ENCODE measurements at places on chromosomes 2 and 18.

DNA sequence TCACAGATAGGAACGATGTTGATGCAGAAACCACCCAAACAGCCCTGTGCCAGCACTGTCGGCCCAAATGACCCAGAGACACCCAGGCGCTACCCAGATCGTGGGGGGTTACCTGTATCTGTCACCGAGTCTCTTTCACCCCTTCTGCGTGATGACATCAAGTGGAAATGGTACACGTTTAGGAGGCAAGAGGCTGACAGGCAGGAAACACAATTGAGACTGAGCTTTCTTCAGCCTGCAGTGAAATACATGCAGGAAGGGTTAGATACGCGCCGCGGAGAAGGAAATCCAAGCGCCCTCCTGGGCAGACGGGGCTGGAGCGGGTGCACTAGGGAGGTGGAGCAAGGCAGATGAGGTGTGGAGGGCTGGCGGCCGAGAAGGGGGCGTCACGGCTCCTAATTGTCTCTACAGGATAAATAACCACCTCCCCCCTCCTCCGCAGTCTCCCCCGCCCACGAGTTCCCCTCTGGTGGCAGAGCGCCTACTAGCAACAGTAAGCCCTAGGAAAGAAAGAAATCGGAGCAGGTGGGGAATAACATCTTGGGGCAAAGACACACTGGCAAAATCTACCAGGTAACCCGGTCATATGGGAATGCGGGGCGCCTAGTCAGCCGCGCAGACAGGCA is at the start of gene RNF152:
Gene RNF152 (minus strand): TSS at position 325 of the 626 bp plus-strand sequence. CDS start 76,544 bp downstream, outside the sequence.
- peak; percentile 47 for DNase-seq

DNA sequence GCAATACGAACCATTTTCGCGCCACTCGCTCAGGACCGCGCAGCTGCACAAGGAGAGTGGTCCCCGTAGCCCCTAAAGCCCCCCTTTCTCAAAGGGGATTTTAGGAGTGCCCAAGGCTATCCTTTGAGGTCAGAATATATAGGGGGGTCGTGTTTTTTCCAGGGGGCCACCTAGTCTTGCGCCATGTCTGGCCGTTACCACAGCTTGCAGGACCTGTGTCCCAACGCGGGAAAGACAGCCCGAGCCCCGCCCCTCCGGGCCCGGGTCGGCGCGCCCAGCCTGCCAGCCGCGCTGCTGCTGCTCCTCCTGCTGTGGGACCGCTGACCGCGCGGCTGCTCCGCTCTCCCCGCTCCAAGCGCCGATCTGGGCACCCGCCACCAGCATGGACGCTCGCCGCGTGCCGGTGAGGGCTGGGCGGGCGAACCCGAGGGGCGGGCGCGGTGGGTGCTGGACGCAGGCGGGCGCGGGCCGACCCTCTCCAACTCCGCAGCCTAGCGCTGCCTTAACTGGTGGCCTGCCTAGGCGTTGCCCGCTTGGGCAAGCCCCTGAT is at the start of gene CDCA7:
Gene CDCA7 (plus strand): TSS at position 291 of the 550 bp plus-strand sequence. CDS start 92 bp downstream, at position 383.
- DNase-seq: peak; percentile 79

DNA sequence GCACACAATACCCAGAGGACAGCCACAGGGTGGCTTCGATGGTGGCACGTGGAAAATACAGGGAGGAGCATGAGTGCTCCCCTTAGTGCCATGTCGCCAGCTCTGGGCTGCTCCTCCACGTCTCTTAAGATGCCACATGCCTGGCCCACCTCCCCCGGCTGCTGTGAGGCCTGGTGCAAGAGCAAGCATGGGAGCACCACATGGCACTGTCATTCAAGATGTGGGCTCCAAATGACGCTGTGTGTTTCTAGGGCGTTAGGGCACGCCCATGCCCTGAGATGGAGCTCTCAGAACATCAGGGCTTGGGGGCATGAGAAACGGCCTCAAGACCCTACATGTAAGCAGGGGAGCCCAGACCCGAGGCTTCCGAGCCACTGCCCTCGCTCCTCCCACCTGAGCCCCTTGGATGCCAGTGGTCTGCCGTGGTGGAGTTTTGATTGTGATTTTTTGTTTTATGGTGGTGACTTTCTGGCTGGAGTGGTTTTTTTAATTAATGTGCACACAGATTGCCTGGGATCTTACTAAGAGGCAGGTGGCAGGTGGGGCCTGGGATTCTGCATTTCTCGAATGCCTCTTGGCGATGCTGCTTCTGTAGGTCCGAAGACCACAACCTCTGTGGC is 239.3 kb downstream of the GBX2 start:
- DNase-seq: no peak

- DNase-seq: no peak
Observed at GRCh38 chr2:3461801-3462492, 57.4 kb downstream of the ADI1 start.

DNA sequence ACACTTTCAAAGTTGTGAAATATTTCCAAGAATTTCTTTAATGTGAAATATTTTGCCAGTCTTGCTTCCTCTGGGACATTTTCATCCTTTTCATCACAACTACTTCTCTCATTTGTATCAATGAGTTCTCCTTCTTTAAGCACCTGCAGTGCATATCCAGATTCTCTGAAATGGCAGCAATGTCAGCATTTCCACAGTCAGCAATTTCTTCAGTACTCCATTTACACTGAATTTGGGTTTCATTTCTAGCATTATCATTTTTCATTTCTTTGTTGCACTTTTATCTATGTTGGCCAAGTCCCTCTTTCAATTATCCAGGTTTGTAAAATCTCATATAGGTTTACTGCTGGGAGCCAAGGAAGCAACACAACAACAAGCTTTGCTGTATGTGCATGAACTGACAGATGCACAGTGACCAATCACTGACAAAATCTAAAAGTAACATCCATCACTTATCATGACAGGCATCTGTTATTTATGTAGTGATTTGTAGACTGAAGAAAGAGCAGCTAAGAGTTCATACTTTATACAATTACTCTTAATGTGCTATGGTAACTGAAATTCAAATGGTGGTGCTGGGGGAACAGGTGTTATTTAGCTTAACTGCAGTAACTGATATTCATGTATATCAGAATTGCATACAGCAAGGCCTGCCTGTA is 43.9 kb downstream of the SS18 start:
- DNase-seq: no peak

DNA sequence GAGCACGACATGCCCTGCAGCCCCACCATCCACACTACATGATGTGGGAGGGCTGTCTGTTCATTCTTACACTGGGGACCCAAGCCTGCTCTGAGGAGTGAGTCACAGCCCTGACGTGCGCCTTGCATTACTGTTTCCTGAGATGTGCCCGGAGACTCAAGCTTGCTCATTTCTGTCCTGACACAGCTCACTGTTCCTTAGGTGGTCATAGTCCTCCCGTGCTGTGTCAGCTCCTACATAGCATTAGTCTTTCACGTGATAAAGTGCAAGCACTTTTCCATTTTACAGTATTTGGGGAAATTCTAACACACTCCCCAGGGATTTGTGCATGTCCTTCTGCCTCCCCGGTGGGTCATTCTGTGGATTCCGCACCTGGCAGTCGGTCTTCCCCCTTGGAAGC is 46.2 kb upstream of the TRIM43B start:
- no peak for DNase-seq

DNA sequence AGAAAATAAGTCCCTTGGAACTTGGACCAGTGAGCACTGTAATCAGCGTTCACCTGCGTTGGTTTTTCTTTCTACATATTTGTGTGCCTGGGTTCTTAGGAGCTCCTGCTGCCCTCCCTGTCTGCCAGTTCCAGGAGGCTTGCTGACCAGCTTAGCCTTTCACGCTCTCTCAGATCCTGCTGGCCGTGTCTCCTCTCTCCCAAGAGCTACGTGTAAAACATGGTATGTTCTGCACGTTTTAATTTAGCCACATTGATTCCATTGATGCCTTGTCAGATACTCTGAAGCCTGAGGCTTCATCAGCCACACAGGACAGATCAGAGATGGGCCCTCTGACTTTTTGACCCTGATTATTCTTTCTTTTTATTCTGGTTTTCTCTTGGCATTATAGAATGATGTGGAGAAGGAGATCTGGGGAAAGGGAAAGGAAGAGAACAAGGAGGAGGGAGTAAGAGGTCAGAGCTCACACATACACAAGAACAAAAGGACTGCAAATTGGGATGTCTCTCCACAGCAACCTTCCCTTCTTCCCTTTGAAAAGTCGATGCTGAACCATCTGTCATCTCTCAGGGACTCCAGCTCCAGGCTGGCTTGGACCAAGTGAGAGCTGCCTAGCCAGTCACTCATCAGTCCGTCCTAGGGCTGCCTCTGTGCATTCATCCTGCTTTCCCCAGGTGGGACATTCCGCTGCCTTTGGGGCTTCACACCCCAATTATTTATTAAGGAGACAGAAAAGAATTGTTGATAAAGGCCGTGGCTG is 152.8 kb downstream of the PIK3C3 start:
- DNase-seq: no peak

DNA sequence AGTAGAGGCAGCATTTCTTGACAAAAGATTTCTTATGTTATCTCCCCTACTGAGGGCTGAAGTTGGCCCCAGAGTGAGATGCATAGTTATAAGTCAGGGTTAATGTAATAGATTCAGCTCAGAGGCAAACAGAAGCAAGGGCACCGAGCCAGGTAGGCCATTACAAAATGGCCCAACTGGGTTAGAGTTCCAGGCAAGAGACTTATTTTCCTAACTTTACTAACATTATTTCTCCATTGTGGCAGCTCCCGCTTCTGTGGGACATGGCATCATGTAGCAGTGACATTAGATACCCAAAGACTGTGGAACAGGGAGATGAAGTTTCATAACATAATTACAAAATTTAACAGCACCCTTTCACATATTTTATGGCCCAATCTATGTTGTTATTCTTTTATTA is 27.1 kb downstream of the TSPYL6 start:
- peak; percentile 45 for DNase-seq

DNA sequence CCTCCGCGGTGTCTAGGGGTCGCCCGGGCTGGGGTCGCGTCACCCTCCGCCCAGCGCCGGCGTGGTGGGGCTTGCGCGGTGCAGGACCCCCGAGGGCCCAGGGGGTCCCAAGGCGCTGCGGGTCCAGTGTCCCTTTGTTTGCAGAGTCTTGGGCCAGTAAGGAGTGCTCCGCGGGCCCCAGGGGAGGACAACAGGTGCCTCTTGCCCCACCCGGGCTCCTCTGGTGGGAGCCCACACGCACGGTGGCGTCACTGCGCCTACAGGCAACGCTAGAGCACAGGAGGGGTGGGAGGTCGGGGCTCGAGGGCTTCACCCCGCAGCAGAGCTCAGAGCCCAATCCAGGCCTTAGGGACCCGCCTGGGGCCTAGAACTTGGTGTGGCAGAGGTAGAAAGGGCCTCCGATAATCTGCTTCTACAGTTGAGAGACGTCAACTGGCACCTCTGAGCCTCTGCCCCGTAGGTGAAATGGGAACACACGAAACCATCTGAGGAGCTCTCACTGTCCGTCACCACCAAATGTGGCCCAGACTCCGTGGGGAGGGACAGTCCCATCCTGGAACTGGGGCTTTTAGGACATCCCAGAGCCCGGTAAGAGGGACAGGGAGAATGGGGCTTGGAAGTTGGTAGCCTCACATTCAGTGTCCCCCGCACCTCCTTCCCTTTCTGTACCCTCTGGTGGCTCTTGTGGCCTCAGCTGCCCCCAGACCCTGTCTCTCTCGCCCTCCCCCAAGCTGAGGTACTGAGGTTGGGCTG is 1.4 kb downstream of the ARID5A start:
- DNase-seq: no peak
